ENCODE measurements at places on chromosomes 11 and 22.

DNA sequence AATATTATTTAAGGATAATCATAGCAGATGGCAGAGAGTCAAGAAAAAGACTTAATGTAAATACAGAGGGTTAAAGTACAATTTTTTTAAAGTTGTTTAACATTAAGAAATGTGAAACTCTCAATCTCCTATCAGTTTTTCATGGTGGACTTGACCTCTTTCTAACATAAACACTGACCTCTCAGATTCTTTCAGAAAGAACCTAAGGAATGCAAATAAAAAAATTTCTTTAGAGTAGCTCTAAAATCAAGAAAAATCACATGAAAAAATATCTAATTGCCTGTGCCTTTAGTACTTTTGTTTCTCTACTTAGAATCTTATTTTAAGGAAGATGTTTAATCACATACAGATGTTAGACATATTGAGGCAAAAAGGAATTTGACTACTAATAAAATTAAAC is 12.9 kb downstream of the RNF141 start:
- DNase-seq = no peak

- no peak for DNase-seq
Measured at GRCh38 chr11:117189941-117190544, 9.1 kb upstream of the TAGLN start.

- DNase-seq = no peak
Measured at GRCh38 chr22:39710380-39711150, 140.0 kb downstream of the CACNA1I start.

- DNase-seq = peak; percentile 68
Measured at GRCh38 chr11:43681401-43681942, 934 bp downstream of the HSD17B12 start.

DNA sequence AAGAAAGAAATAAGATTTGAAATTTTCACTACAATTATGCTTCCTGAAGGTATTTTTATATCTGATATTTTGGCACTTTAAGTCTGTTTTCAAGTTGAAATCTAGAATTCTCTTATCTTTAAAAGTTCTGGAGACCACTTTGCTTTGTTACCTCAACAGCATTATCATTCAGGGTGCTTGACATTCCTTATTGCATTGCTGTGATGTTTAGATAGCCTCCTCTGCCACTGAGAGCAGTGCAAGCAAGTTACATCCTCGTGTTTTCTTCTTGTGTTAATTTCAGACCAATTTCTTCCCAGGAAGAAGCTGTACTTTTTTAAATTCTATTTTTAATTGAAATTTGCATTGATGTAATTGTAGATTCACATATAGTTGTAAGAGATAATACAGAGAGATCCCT is 333.9 kb upstream of the KIRREL3 start:
- DNase-seq = no peak

GRCh38 chr11:69144316-69145049 is 11.3 kb upstream of the SMIM38 start:
- DNase-seq = no peak

GRCh38 chr11:105942921-105943320 is 79.1 kb downstream of the MSANTD4 start:
- no peak for DNase-seq
